ENCODE measurements at places on chromosomes 16 and 17.

- no peak for DNase-seq
Measured at GRCh38 chr16:79430191-79430678, 170.3 kb downstream of the MAF start.

DNA sequence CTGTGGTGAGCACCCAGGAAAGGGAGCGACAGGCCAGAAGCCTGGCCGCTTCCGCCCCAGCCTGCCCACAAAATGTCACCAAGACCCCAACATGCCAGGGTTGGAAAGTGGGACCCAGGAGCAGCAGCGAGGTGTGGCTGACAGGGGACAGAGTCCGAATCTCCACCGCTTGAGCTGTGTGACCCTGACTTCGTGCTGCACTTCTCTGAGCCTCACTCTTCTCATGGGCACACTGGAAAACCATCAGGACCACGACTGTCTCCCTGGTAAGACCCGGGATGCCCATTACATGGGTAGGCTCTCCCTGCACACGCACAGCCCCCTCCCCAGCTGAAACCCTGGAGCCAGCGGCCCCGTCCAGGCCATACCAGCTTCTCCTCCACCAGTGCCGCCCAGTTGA is 34.9 kb downstream of the PPL start:
- no peak for DNase-seq

DNA sequence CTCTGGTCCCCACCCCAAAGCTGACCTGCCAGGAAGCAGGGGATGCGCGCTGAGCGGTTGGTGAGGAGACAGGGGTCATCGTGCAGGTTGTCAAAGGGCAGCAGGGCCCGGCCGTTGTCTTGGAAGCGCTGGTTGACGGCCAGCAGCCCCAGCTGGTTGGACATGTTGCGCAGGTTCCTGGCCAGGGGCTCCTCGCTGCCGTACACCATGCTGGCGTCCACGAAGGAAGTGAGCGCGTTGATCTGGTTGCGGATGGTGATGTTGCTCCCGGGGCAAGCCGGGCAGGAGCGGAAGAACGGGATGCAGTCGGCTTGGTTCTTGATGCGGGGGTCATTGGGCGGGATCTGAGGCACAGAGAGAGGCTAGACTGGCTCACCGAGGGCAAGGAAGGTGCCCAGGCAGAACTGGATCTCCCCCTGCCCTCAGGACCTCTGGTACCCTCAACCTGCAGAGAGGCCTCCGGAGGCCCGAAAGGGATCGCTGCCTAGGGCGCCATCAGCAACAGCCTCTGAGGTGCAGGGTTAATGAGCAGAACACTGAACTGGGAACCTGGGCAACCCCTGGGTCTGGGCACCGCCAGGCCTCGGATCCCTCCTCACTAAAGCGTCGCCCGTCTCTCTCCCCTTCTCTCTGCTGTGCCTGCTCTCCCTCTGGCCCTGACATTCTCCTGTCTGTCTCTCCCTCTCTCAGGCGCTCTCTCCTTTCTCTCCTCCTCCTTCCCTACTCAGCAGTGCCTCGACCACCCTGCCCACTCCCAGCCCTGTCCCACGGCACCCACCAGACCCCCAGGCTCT is 2.7 kb downstream of the MPO start:
- DNase-seq = no peak

DNA sequence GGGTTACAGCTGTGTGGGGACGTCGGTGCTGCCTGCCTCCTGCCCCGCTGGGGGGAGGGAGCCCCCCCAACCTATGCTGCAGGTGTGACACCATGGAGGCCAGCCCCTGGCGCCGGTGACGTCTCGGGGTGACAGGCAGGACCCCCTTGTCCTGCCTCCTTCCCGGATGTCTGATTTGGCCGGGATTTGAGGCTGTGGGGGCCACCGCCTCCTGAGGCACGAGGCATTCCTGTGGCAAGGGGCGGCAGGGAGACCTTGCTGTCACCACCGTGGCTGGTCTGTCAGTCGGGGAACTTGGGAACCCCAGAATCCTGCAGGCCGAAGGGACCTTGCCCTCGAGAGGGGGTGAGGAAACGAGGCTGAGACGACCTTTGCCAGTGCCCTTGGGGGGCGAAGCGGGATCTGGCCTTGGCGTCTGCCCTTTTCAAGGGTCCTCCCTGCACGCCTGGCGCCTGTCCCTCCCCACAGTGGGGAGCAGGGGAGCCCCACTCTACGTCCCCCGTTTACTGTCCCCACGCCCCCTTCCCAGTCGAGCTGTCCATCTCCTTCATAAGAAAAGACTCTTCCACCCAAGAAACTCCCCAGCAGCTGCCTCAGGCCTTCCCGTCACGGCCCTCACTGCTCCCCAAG is 74.4 kb downstream of the METRNL start:
- DNase-seq = no peak

GRCh38 chr17:65850486-65850885 is 289.0 kb upstream of the AXIN2 start:
- DNase-seq = no peak

DNA sequence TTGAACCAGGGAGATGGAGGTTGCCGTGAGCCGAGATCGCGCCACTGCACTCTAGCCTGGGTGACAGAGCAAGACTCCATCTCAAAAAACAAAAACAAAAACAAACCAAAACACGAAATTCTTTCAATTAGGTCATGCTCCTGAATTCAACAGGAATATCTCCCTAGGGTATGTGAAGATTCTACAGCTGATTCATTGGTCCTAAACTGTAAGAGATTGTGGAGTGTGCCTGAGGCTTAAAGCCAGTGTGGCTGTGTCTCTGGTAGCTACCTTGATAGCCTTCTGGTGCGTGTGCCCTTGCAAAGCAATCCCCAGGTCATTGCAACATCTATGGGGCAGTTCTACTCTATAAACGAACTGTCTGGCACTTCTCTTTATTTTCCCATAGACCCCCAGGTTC is 48.4 kb downstream of the USP43 start:
- no peak for DNase-seq

DNA sequence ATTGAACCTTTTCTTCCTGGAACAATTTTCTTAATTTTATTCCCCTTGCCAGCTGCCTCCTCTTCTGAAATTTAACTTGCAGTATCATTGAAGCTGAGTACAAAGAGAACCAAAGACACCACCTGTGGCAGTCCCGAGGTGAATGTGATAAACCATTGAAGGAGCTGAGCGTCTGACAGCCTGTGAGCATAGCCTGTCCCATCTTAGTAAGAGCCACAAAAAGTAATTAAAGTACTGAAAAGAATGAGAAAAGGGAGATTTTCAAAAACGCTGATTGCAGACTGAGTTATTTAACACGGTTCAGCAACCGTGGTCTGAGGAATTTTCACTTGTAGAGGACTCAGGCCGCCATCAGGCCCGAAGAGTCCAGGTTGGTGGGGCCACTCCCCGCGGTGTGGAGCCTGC is 27.2 kb upstream of the ST6GALNAC1 start:
- DNase-seq = no peak

DNA sequence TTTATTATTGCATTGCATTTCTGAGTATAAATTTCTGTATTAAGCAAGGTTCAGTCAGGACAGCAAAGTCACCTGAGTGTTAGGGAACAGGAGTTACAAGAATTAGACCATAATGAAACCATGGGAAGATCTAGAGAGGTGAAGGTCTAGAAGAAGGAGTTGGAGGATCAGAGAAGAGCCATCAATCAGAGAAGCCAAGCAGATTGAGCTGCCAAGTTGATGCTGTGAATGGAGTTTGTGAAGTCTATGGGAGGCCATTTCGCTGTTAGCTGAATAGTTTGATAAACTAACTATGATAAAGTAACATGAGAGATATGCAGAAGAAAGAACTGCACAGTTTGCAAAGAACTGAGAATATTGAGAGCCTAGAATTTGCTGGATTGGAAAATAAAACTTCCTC is 40.4 kb downstream of the FBXL20 start:
- DNase-seq = no peak

GRCh38 chr17:66784621-66785364 is 50.1 kb upstream of the CACNG5 start:
- DNase-seq = no peak

DNA sequence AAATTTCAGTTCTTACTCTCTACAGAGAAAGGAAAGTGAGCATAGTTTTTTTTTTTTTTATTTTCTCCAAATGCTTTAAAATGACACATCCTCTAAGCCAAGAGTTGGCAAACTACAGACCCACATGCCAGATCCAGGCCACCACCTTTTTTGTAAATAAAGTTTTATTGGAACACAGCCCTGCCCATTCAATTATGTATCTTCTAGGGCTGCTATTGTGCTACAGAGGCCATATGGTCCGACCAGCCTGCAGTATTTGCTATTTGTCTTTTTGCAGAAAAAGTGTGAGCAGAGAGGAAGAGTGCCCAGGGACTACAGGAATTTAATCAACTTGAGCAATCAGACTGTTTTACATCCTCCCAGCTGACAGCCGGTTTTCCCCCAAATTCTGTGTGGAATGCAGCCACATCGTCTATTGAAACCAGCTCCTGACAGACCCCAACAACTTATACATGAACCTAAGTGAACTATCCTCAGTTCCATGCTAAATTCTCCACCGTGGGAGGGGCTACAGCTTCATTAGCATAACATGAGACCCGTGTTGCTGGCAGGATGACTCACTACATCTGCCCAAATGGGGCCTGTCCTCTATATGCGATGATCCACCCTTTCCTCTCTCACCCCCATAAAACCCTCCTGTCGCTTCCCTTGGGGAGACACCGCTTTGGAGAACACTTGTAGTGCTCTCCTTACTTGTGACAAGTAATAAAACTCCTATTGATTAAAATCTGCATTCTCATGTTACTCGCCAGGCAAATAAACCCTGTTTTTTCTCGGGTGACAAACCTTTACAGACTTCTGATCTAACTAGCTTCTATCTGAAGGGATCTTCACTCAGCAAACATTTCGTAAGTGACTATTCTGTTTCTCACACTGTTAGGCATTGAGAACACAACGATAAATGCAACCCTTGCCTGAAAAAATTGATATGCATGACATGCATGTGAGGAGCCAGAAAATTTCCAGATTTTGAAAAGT is 149.4 kb upstream of the HS3ST3A1 start:
- DNase-seq = no peak

GRCh38 chr17:28334666-28335200 is 539 bp downstream of the IFT20 start:
- DNase-seq = no peak

GRCh38 chr16:88722784-88723506 is 16.6 kb downstream of the CTU2 start:
- DNase-seq = no peak

DNA sequence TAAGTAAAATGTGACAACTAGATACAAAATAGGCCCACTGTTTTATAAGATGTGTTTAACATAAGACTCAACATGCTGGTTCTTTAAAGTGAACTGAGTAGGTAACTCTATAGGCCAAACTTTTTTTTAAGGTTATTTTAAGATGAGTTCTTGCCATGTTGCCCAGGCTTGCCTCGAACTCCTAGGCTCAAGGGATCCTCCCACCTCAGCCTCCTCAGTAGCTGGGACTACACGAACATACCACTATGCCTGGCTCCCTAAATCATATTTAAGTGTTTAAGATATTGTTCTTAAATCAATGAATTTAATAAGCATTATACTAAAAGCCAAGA is 69.9 kb downstream of the USP32 start:
- DNase-seq = no peak

DNA sequence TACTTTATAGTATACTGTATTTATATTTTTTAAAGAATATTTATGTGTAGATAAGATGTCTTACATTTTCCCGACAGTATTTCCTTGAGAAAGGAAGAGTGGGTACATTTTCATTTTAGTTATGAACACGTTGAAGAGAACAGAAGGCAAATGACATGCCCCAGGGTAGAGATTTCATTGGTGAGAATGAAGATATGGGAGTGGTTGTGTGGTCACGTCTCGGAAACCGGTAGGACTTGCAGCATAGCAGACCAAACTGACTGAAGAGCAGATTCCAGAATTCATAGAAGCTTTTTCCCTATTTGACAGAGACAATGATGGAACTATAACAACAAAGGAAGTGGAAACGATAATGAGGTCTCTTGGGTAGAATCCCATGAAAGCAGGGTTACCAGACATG is 71.7 kb downstream of the KCNJ2 start:
- DNase-seq = no peak

- no peak for DNase-seq
Measured at GRCh38 chr16:17106243-17106791, 364.4 kb downstream of the XYLT1 start.

- DNase-seq = no peak
Measured at GRCh38 chr17:83006515-83007455, 72.6 kb upstream of the METRNL start.

DNA sequence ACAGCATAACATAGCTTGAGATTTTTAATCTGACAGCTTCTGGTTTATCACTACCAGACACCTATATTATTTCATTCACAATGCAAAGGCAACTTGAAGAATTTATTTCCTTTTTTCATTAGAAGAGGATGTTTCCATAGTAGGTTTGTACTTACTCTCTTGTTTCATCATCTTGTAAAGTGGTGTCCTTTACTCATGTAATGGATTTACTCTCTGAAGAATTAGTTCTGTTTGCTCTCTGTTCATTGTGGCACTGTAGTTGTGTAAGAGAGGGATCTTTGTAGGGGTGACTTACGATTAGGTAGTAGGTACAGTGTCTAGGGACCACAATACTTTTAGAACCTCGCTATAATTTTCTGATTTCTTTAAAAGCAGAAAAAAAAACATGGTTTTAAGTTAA is 256.1 kb downstream of the BCAS3 start:
- DNase-seq = no peak

DNA sequence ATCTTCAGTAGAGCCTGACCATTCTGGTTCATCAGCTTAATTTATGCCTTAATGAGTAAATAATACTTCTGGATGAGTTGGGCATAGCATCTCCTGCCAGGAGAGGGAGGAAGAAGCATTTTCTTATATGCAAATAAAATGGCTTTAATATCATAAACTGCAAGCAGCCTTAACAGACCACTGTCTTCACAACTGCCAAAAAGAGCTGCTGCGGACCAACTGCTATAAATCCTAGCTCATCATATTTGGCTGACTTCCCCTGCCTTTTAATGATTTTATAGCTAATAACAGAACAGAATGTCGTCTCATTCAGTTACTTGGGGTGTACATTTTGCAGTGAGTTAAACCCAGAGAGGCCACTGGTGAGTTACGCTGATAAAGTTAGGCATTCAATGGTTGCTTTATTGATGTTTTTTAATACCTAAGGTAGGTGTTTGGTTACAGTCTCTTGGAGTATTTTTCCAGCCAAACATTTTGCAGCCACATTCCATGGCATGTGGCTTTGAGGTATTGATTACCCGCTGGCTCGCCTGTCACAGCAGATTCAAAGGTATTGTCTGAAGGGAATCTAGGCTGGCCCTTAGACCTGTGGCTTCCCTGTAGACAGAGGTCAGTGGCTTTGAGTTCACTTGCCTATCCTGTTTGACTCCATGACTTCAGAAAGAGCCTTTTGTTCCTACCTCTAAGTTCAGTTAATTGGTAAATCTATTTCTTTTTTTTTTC is 16.4 kb downstream of the FAM20A start:
- DNase-seq = no peak

DNA sequence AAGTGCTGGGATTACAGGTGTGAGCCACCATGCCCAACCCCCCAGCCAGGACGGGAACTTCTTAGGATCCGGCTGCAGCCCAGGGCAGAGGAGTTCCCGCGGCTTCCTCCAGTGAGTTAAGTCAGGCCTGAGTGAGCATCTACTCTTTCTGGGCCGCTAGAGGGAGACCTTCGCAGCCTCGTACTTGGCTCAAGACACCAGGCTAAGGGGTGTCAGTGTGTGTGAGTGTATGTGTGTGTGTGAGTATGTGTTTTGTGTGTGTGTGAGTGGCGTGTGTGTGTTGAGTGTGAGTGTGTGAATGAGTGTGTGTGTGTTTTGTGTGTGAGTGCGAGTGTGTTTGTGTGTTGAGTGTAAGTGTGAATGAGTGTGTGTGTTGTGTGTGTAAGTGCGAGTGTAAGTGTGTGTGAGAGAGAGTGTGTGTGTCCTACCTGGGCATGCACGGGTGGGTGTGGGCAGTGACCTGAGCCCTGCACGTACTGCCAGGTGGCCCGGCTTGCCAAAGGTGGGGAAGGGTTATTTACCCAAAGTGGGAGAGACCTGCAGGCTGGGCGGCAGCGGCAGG is 58.5 kb downstream of the TMEM235 start:
- DNase-seq = peak; percentile 95
